GM12878 (cell line): ENCODE measurements at places on chromosomes 3 and 15. TPM values are rescaled to one million over a fixed set of nuclear protein-coding genes. Genes with fewer than 3 reads are reported as not detected.
A peak's percentile ranks its signal among the peaks of the same experiment; 100 is the strongest.

- DNase-seq = no peak
These were observed 45.5 kb upstream of the SLC41A3 start for GRCh38 chr3:126129398-126129891.

- no peak for DNase-seq
These were observed 38.5 kb upstream of the SPTSSB start for GRCh38 chr3:161409858-161410257.

DNA sequence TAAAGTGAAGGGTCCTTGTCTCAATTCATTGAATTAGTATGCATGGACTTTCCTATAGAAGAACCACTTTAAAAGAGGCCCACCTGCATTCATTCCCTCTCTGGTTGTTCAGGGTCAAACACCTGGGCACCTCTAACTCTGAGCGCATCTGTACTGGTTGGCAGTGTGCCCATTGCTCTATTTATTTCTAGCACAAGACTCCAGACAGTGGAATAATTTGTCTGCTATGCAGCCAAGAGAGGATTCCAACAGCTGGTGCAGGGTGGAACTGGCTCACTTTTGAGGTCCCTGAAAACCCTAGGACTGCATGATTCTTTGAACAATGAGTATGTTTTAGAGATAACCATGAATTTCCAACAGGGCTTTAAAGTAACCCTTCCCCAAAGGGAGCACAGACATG, 57.9 kb downstream of the CCDC33 start:
- DNase-seq = no peak

DNA sequence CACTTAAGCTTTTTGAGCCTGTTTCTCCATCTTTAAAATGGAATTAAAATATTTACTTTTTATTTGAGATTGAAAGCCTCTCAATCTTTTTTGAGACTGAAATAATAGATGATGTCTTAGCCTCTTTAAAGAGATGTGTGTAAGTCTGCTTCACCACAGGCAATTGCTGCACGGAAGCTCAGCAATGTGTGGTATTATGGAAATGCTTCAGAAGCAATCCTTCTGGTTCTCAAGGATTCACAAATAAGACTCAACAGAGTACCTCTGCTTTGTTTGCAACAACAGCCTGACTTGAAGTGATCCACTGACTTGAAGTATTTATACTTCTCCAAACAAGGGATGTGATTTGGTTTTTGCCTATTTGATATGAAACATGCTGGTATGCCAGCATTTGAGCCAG, 332.0 kb upstream of the RASGRP1 start:
- no peak for DNase-seq

- no peak for DNase-seq
These were observed 16.5 kb downstream of the MYH15 start for GRCh38 chr3:108493862-108494261.

- no peak for DNase-seq
These were observed 2.2 kb downstream of the KCTD6 start for GRCh38 chr3:58494107-58494506.

GRCh38 chr3:32831791-32832190, 14.0 kb downstream of the TRIM71 start:
- no peak for DNase-seq

GRCh38 chr3:141860766-141861513, 15.5 kb upstream of the ATP1B3 start:
- DNase-seq = no peak

DNA sequence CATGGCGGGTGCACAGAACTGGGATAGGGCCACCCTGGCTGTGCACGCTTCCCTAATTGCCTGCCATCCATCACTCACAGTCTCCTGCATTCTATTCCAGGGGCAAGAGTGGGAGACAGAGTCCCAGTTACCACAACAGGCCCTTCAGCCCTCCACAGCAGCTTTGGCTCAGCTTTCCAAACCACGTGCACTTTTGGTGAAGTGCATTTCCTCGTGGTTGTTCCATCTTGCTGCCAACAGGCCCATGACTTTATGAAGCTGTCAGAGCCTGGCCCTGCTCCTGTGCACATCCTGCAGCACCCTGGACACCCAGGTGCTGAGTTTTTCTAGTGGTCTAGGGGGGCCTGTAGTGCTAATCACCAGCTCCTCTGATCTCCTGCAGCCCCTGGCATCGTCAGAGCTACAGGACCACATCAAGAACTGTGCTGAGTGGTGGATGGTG, 110.2 kb downstream of the ADCY5 start:
- no peak for DNase-seq

GRCh38 chr3:141608438-141608837, 121.6 kb downstream of the RASA2 start:
- DNase-seq = no peak

DNA sequence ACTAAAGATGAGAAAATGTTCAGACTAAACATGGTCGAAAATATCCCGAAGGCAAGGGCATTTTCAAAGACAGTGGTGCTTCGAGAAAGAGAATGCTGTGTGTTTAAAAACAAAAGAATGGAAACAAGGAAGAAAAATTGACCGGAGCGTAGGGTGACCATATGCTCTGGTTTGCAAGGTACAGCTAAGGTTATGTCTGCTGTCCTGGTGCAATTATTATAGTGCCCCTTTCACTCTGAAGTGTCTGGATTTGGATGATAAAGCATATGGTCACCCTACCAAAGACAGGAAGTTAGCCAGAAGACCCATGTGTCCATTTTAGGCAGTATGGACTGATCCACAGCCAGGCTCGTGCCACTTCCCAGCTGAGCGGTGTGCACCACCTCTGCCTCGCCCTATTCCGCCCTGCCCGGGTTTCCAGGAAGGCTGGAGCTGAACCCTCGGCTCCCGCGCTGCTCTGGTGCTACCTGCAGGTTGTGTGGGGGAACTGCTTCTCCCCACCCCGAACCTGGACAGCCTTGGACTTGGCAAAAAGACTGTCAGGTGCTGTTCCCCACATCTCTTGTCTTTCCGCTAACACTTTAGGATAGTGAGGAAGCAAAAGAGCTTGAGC, 25.2 kb downstream of the GOLGA6D start:
- no peak for DNase-seq

DNA sequence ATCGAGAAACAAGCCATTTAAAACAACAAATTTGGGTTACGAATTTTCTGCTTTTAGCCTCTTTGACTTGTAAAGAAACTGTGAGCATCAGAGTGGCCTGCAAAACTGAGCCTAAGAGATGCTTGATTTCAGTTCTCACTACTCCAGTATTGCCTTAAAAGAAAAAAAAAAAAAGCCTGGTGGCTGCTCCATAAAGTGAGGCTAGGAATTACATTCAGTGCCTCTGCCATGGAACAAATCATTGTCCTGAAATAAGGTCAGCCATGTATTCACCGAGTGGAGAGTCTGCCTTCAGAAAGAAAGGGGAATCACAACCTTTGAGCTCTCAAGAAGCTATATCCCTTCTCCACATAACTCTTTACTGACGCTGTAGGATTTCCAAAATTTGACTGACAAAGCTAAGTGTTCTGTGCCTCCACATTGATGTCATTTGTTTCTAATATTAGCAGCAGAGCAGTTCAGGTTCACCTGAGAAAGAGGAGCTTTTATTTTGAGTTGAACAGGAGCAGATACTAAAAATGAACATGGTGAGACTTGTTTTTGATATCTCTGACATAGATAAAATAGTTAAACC, 137.3 kb downstream of the SSR3 start:
- no peak for DNase-seq

DNA sequence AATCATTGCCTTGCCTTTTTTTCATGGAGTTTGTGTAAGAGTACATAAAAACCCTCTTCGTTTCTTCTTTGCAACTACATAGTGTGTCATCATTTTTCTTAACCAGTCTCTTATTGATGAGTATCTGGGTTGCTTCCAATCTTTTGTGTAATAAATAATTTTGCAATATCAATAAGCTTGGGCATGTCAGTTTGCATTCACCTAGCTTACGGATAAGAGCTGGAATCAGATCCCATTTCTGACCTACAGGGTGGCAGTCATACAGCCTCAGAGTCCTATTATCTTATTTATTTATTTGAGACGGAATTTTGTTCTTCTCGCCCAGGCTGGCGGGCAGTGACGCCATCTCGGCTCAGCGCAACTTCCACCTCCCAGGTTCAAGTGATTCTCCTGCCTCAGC, 18.3 kb downstream of the ANP32A start:
- no peak for DNase-seq

GRCh38 chr15:69914960-69915359, 182.8 kb downstream of the TLE3 start:
- DNase-seq = no peak

- peak; percentile 30 for DNase-seq
These were observed 630 bp downstream of the ATP6V1A start for GRCh38 chr3:113747283-113748046.

DNA sequence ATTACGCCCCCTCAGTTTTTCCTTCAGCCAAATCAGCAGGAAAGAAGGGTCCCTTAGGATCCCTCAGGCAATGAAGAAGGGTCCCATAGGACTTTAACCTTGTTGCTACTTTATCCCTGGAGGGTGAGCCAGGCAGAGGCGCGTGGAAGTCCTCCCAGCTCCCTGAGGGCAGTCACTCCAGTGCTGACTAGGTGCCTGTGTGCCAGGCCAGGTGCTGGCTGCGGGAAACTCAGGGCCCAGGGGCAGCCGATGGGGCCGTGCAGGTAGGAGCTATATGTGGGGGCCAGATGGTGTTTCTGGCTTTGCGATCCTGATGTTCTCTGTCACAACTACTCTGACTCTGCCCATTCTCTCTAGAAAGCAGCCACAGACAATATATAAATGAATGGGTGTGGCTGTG, 42.8 kb upstream of the IQSEC1 start:
- DNase-seq = no peak

DNA sequence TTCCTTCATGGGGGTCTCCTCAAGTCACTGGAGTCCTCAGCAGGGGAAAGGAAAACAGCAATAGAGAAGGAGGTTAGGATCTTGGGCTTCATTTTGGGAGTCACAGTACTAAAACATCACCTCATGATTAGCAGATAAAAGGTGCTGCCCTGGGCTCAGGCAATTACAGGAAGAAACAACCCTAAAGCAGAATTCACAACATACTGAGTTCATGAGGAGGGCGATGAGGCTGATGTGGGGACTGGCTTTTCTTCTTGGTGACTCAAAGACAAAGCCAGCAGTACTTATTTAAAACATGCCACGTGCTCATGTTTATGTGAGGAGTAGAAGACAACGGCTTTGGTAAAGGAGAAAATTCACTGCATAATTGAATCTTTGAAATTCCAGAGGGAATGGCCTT, 822.3 kb upstream of the CFAP20DC start:
- DNase-seq = no peak

GRCh38 chr15:63322541-63322940, 45.1 kb downstream of the APH1B start:
- no peak for DNase-seq

- no peak for DNase-seq
These were observed 91.0 kb upstream of the LINGO1 start for GRCh38 chr15:77723756-77724155.

GRCh38 chr15:35309886-35310285, 224.8 kb upstream of the NANOGP8 start:
- no peak for DNase-seq

DNA sequence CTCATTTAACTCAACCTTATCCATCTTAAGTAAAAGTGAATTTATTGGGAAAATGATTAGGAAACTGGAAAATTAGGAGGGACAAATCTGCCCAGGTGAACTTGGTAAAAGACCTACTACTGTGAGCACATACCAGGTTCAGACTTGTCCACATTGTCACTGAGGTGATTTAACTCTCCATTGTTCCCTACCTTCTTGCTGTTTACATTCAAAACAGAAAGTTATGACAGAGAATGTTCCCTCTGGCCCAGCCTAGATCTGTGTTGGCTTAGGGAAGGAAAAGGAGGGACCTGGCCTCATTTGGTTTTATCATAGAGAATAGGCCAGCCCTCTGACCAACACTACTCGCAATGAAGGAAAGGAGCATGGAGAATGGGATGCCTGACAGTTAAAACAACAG, 117.6 kb downstream of the SATB1 start:
- no peak for DNase-seq

DNA sequence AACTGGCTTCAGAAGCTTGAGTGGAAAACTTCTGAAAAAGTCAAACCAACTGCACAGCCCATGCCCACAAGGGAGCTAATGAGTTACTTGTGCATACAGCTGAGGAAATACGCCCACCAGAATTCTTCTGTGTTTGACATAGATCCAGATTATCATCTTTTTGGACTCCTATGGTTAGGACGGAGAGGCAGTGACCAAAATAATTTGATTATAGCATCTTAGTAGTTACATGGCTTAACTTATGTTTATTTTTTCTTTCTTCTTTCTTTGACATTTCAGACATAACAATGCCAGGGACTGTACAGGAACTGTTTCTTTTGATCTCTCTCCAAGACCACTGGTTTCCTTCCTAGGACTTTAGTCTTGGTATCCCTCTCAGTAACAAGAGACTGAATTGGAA, 246.1 kb upstream of the RASGRP1 start:
- no peak for DNase-seq

GRCh38 chr3:143040261-143040879, 39.0 kb downstream of the U2SURP start:
- no peak for DNase-seq

DNA sequence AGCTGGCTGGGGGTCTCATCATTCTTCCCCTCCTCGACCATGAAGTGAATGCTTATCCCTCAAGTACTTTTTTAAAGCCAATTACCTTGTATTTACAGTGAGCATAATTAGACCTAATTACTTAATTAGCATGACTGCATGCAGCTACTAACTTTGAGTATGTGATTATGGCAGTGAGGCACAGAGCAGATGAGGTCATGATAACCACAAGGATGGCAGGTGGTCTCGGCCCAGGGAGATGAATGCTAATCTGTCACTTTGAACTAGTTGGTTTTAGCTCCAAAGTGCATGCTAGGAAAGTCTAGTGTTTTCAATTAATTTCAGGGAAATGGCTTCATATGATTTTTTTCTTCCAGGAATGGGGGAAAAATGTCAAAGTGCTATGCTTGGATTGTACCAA, 233.8 kb downstream of the NTRK3 start:
- no peak for DNase-seq

DNA sequence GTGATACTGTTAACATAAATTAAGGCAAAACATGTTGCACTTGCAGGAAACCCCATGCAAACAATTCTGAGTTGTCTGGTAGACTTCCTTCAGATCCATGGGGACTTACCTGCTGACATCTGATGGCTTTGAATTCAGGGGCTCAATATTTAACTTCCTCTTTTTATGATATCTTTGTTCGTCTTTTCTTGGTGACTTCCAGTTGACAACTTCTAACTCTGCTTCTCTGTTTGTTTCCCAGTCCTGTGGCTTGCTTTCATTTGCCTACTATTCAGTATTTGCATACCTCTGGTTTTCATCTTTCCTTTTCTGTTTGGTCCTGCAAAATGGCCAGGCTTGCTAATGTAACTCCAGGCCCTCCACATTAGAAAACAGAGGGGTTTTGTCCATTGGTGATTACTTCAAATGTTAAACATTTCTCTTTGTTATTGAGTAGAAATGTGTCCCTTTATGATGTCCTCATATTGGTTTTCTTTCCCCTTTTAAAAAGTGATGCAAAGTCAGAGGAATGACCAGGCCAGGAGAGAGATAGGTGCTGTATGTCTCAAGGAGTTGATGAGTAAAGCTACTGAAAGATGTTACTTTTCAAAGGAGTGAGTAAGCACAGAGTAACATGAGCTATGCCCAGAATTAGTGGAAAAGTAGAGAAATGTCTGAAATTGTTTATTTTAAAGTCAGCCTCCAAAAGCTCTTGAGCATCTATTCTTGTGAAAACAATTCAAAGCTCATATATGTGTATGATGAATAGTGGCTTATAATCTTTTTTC, 335.9 kb downstream of the LPP start:
- DNase-seq = no peak

Gene TPRG1
- 27.7 and 28.3 TPM in 2 replicates for polyA plus RNA-seq

Gene HTR3E
- not detected in 2 replicates for polyA plus RNA-seq

Gene ISLR
- polyA plus RNA-seq = 0.91 and 1.4 TPM in 2 replicates

Gene SLC15A2
- 1.7 and 1.8 TPM in 2 replicates for polyA plus RNA-seq

Gene BCL2A1
- polyA plus RNA-seq = 181 and 190 TPM in 2 replicates

Gene FGF7
- polyA plus RNA-seq = 0.05 TPM in 1 of 2 replicates, not detected in the other

Gene UBAP1L
- polyA plus RNA-seq = 0.28 and 0.84 TPM in 2 replicates

Gene MESD
- 39.0 and 40.5 TPM in 2 replicates for polyA plus RNA-seq

Gene TTLL13
- polyA plus RNA-seq = 0.32 TPM in 1 of 2 replicates, not detected in the other
